ENCODE measurements at places on chromosomes 4 and X. TPM values are rescaled to one million over a fixed set of nuclear protein-coding genes. Genes with fewer than 3 reads are reported as not detected.

GRCh38 chr4:94833394-94833793 lies 75.6 kb downstream of the BMPR1B start:
- H3K27me3 ChIP-seq: no peaks in the 10 kb centered on the region
- no peaks in the 10 kb centered on the region for H3K4me1 ChIP-seq
- H3K4me3 ChIP-seq: no peak overlapping the region
- no peak overlapping the region for H3K27ac ChIP-seq

DNA sequence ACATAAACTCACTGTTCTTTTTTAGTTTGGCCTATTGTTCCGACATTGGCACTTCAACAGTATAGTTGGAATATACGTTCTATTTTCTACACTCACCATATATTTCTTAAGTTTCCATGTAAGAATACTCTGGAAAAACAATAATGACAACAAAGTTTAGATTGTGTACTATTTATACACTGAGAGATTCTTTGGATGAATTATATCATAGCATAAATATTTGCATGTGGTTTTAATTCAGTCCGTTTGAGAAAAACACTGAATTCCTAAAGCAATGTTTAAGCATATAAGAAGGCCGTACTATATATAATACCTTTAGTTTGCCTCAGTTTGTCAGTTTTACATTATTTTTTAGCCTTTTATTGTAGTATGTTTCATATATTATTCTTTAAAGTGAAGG lies 82.4 kb downstream of the RAP1GDS1 start:
- H3K27me3 ChIP-seq: no peaks in the 10 kb centered on the region
- no peak for DNase-seq
- H3K4me1 ChIP-seq: no peaks in the 10 kb centered on the region
- H3K4me3 ChIP-seq: no peak overlapping the region

PCDH18 gene
- 5.3 TPM for total RNA-seq

ASMTL gene
- total RNA-seq: 31.9 TPM

TEX13B gene
- total RNA-seq: not detected

DNA sequence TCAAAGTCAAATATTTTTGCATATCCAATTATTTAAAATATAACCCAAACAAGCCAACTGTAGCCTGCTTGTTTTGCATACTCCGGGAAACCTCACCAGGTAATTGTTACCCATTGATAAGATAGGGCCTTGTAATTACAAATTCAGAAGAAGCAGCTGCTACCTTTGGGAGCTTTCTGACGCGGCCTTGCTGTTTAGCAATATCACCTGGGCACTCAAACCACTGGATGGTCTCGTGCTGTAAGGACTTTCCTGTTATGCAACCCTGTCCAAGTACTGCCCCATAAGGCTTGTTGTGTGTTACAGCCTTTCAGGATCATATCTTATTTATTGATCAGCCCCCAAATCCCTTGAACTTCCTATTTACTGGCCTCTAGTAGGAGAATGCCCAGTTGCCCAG lies 52.1 kb downstream of the HS3ST1 start:
- H3K27ac ChIP-seq: no peak overlapping the region
- H3K36me3 ChIP-seq: no peaks in the 10 kb centered on the region
- H3K27me3 ChIP-seq: no peaks in the 10 kb centered on the region

RHOXF1 gene
- total RNA-seq: not detected

WDFY3 gene
- 27.6 TPM for total RNA-seq

FDCSP gene
- not detected for total RNA-seq

KLHL4 gene
- total RNA-seq: 1.0 TPM

DNA sequence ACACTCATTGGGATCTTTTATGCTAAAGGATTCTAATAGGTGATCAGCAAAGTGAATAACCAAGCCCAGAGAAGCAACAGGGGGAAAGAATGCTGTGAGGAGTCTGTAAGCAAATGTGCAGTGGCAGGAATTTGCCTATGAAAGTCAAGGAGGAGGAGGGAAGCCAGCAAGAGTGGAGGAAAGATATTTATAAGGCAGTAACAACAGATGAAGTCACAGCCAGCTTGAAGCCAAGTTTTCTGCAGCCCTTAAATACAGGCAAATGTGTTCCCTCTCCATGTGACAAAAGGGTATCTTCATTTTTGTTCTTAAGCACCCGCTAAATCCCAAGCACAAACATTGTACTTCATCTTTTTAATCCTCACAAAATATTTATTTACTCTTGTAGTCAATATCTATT lies 275.0 kb upstream of the CLNK start:
- H3K27ac ChIP-seq: no peak overlapping the region
- no peak for DNase-seq
- H3K36me3 ChIP-seq: no peaks in the 10 kb centered on the region

ABLIM2 gene
- 5.7 TPM for total RNA-seq

CCNA2 gene
- 1.3 TPM for total RNA-seq

DNA sequence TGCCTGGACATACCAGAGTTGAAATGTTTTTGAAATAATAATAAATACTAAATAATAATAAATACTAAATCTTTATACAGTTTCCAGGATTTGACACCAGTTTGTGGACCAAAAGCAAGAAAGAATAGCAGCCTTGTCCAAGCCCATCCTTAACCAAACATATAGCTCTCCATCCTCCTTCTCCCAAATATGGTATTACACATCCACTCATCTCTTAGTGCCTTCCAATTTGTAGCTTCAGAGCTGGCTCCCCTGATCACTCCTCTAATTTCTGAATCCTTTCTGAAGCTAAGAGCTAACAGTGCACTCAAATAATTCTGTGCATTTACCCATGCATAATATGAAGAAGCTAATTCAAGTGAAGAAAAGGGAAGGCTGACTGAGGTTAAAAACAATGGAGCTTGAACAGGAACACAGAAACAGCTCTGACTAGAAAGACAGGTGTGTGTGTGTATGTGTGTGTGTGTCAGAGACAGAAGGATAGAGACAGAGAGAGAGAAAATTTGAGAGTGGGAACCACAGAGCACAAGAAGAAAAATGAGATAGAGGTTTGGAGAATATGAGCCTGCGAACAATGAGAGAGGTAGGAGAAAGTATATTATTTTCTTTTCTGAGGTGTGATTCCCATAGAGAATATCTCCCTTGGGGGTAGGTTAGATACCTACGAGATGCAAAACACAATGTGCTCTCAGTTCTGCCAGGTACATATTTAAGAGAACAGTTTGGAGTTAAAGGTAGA lies 123.5 kb downstream of the CAMK2D start:
- H3K27me3 ChIP-seq: no peaks in the 10 kb centered on the region
- H3K27ac ChIP-seq: peak overlapping the region; percentile 90
- H3K36me3 ChIP-seq: no peaks in the 10 kb centered on the region
- peaks cover 76% of the 10 kb centered on the region for H3K4me1 ChIP-seq
- no peak overlapping the region for H3K4me3 ChIP-seq
- DNase-seq: no peak

DNA sequence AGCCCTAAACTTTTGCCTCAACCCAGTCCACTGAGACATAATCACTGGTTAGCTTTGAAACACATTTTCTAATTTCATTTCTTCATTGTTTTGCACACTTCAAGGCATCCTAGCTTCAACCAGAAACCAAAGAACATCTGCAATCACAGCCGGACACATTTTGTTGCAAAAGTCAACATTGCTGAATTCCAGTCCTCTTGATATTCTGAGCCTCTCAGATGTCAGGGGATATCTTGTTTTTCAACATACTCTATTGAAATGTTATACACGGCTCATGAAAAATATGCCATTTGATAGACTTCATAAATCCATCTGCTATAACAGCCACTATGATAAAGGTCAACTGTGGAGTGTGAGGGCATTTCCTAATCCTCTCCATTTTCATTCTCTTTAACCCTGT lies 241.6 kb upstream of the PUDP start:
- no peaks in the 10 kb centered on the region for H3K4me1 ChIP-seq
- no peak overlapping the region for H3K27ac ChIP-seq
- H3K36me3 ChIP-seq: no peaks in the 10 kb centered on the region
- no peak overlapping the region for H3K4me3 ChIP-seq

DNA sequence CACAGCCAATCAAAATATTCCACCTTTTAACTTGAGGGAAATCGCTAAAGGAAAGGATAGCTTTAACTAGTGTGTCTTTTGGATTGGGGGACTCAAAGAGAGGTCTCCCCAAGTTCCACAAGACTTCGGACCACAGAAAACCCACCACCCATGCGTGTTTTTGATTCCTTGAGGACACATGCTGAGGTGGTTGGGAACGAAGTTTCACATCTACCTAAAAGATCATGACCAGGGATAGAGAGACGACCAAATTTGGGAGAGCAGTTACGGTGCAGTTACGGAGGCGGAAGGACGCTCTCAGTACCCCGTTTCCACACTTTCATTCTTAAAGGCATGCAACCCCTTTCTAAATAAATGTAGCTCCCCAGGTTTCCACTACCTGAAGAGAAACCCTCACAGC lies 1.1 kb downstream of the PCYT1B start:
- H3K27ac ChIP-seq: no peak overlapping the region
- H3K27me3 ChIP-seq: no peaks in the 10 kb centered on the region
- peak overlapping the region; percentile 16 for H3K4me3 ChIP-seq
- DNase-seq: no peak

GRCh38 chrX:9789555-9789954 lies 3.3 kb downstream of the SHROOM2 start:
- H3K36me3 ChIP-seq: no peaks in the 10 kb centered on the region
- H3K4me1 ChIP-seq: no peaks in the 10 kb centered on the region
- DNase-seq: no peak
- H3K27ac ChIP-seq: no peak overlapping the region
- H3K27me3 ChIP-seq: no peaks in the 10 kb centered on the region
- no peak overlapping the region for H3K4me3 ChIP-seq

DNA sequence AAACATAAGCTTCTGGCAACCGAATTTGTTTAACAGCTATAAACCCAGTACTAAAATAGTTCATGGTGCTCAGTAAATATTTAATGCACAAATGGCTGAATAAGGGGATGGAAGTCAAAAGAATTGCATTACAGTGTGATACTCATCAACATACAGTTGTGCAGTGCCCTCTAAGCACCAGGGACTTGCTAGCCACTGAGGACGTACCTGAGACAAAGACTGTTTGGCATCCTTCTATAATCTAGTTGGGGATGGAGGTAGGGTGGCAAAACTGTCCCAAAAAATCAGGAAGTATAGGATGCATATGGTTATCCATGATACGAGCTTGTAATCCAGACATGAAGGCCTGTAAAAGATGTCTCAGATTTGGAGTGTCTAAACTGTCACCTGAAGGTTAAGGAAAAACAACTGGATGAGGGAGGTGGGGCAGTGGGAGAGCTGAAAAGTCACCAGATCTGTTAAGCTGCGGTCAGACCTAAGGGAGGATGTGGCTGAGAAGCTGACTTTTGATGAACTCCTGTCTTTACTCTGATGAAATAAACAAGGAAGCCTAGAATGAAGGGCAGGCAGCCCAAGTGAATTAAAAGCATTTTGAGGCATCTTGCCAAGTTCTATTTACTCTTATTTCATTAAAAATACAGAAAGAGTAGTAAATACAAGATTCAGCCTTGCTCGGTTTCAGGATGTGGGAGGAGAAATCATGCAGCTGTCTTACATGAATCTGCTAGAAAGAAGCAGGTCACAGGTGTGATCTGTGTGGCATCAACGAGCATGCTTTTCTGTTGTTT lies 12.0 kb upstream of the CD38 start:
- H3K4me1 ChIP-seq: no peaks in the 10 kb centered on the region
- no peaks in the 10 kb centered on the region for H3K36me3 ChIP-seq
- H3K4me3 ChIP-seq: no peak overlapping the region
- no peak for DNase-seq
- no peaks in the 10 kb centered on the region for H3K27me3 ChIP-seq
